ENCODE measurements at places on chromosomes 6 and 20.

DNA sequence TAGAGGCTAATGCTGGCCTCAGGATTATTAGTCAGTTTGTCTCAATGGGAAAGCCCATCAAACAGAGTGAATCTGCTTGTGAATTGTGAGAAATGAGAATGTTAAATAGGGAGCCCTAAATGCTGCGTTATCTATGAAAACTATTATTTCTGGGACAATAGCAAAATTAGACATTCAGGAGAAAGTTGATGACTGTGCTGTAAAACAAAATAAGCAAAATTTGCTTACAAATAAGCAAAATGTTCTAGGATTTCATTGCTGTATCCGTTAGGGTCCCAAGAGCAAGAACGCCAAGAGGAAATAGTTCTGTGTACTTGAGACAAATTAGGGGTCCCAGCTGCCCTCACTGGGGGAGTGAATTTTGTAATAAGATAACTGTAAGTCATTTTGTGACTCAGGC is 59.2 kb upstream of the RAB32 start:
- DNase-seq = no peak

GRCh38 chr20:34282041-34282440 is 21.1 kb downstream of the AHCY start:
- no peak for DNase-seq

- DNase-seq = peak; percentile 15
These were observed 91.7 kb downstream of the MTFR2 start for GRCh38 chr6:136158387-136158821.

- DNase-seq = no peak
These were observed 3.8 kb downstream of the SLC35B2 start for GRCh38 chr6:44253307-44254101.

- no peak for DNase-seq
These were observed 82.5 kb upstream of the CCDC28A start for GRCh38 chr6:138690975-138691594.

DNA sequence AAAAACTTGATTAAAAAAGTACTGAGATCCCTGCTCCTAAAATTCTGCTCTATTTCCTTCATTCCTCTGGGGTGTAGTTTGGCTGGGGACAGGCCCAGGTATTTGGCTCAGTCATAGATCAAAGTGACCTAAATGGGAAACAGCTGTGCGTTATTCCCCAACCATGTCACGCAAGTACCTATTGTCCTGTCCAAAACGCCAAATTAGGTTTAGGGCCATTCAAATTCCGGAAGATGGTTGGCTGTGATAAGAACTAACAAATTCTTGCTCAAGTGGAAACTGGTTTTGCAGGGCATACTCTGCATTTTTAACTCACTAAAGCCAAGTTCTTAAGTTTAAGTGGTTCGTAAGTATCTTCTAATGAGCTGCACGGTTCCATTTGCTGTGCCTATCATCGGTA is 147.6 kb upstream of the TMEM170B start:
- DNase-seq = no peak

DNA sequence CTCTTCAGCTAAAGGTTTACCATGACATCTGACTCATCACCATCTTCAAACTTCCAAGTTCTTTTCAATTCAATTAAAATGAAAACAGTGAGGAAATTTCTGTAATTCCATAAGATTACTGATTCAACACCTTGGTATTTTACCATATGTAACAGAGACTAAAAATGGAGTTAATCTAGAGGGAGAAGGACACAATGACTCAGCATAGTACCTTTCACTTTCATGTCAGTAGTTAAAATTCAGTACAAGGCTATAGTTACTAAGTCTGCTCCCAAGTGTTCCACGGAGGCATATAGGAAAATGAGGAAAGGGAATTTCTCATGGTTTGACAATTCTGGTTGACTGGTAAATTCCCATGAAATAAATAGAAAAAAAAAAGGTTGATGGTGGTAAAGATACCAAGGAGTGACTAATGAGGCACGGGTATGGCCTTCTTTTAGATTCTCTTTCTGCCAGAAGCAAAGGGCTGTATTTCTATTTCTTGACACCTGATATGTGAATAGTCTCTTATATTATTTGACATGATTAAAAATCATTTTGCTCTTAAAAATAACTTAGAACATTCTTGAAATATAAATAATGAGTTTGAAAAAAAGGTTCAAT is 526.7 kb upstream of the ADGRB3 start:
- DNase-seq = peak; percentile 64

DNA sequence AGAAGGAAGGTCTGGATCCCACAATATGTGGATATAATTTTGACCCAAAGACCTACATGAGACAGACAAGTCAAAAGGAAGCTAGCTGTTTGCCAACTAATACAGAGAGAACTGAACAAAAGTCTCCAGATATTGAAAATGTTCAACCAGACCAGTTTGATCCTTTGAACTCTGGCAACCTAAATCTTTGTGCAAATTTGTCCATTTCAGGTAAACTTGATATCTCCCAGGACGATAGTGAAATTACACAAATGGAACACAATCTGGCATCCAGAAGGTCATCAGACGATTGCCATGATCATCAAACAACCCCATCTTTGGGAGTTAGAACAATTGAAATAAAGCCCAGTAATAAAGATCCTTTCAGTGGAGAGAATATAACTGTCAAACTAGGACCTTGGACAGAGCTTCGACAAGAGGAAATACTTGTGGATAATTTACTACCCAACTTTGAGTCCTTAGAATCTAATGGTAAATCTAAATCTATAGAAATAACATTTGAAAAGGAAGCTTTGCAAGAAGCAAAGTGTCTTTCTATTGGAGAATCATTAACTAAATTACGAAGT is 41.9 kb upstream of the SDHAF4 start:
- DNase-seq = no peak

DNA sequence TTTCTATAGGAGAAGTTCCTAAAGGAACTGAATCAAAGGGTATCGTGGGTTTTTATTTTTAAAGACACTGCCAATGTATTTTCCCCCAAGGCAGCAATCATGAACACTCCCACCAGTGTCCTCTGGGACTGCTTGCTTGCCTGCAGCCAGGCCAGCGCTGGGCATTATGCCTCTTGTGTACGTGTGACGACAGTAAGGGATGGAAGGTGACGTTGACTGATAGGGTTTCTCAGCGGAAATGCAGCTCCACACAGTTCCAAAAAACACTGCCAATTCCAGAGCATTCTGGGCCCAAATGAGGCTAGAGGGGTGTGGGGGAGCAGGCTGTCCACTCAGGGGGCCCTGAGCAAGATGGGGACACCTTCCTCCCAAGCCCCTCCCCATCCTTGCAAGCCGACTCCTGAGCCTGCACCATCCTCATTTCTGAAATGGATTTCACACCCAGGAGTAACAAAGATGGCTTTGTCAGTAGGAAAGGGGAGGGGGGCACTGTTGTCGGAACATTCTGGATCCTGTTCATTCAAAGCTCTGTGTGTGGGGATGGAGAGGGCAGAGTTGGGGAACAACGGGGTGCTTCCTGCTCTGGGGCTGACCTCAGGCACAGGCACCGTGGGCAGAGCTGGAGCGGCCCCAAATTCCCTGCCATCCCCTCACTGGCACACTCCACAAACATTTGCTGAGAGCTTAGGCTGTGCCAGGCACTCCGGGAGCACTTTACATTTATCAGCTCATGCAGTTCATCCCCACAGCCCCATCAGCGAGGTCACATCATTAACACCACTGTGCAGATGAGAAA is 20.0 kb downstream of the PREX1 start:
- DNase-seq = no peak

GRCh38 chr6:134106702-134107101 is 54.3 kb upstream of the SLC2A12 start:
- DNase-seq = no peak

GRCh38 chr20:13771853-13772453 is 12.8 kb downstream of the ESF1 start:
- peak; percentile 41 for DNase-seq

GRCh38 chr20:50837532-50838321 is 42.9 kb downstream of the BCAS4 start:
- DNase-seq = peak; percentile 85

DNA sequence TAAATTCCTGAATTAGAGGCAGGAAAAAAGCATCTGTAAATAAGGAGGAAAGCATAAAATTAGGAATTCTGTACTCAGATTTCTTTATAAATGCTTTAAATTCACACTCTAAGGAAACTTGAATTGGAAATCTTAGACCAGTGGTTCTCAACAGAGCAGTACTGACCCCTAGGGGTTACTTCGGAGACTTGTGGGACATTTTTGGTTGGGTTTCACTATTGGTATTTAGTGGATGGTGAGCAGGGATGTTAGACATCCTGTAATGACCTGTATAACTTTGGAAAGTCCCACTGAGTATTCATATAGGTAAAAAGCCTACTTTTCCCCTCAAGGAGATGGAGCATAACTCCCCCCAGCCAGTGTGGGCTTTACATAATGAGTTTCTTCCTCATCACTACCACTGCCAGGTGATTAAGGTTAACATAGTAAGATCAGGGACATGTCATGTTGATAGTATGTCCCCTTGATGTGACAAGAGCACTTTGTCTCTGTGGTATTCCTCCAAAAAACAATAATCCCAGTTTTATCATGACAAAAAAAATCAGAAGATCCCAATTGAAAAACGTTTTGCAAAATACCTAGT is 31.0 kb downstream of the GLO1 start:
- DNase-seq = peak; percentile 63

GRCh38 chr6:134669485-134669884 is 280.4 kb downstream of the ALDH8A1 start:
- no peak for DNase-seq

DNA sequence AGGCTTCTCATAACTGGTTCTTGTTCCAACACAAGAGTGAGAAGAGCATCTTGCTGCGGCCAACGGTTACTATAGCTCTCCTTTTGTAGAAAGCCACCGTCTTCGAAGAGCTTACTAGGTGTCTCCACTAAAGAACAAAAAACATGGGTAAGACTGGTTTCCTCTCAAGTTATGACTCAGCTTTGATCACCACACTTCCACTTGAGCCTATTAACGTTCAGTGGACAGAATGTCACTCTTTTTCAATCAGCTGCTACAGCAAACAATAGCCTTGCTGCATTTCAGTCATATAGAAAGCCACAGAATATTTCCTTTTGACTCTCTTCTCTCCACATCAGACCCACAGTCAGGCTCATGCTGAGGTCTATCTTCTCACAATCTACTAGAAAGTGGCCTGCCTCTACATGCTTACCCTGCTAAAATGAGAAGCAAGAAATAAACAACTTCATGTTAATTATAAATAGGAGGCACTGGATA is 243.5 kb upstream of the PREP start:
- DNase-seq = peak; percentile 19

DNA sequence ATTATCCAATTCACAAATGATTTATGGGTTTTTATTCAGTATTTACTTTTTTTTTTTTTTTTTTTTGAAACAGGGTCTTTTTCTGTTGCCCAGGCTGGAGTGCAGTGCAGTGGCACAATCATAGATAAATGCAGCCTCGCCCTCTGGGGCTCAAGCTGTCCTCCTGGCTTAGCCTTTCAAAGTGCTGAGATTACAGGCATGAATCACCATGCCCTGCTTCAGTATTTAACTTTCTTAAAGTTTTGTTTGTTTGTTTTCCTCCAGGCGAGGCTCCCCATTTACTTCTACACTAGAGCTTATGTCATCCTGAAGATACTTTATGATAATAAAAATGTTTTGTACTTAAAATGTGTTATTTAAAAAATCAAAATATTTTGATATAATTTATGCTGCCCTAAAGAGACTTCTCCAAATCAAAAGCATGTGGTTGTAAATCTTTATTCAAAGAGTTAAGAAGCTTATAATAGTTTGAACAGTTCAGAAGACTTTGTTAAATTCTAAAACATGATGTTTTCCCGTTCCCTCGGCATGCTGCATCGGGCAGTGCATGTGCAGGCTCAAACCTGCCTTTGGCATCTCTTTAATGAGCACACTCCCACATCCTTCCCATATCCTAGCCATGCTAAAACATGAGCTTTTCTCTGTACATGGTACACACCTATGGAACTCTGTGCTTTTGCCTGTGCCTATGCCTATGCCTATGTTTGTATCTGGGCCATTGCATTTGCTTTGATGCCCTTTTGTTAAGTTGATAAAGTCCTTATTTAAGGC is 11.0 kb downstream of the SMPDL3A start:
- DNase-seq = peak; percentile 17

DNA sequence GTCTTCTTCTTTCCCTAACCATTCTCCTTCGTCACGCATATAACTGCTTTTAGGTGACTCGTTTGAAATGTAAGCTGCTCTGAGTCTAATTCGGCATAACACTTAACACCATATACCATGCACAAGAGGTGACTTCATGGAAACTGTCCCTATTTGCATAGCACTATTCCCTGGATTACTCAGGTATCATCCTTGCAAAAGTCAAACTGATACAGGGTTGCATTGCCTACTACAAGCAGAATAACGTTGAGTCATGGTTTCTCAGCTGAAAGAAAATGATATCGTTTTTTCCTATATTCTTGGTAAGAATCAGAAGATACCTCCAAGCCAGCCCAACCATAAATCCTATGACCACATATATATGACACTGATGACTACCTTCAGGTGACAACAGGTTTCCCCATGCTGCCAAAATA is 227.5 kb downstream of the ATXN1 start:
- DNase-seq = no peak

GRCh38 chr6:91341473-91341872 is 754.6 kb upstream of the MAP3K7 start:
- DNase-seq = no peak

GRCh38 chr6:159062564-159062945 is 17.8 kb upstream of the TAGAP start:
- DNase-seq = no peak

DNA sequence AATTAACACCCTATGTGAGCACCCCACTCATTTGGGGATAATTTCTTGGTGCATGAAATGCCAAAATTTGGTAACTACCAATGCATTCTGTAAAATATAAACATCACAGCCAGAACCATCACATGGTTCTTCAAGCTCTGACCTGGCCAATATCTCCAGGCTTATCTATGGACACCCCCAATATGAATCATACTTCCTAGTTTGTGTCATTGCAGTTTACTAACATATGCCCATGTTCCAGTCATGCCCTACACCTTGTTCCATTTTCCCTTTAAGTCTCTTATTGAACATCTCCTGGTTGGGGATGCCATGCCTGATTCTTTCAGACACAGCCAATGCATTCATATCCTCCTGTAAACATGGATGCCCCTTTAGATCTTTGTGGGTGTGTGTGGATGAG is 572.8 kb upstream of the BTBD3 start:
- DNase-seq = no peak

DNA sequence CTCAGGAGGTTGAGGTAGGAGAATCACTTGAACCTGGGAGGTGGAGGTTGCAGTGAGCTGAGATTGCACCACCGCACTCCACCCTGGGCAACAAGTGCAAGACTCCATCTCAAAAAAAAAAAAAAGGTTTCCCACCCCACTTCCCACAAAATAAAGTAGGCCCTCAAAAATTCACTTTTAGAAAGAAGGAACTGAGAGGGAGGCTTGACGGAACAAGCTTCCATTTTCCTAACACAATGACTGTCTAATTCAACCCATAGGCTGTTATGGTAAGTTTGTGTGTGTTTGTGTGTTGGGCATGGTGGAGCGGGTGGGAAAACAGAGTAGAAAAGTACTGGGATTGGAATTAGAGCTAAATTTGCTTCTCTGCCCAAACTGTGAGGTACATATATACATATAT is 98.4 kb upstream of the MAN1A1 start:
- no peak for DNase-seq
